ENCODE measurements at places on chromosomes 12 and 14.

DNA sequence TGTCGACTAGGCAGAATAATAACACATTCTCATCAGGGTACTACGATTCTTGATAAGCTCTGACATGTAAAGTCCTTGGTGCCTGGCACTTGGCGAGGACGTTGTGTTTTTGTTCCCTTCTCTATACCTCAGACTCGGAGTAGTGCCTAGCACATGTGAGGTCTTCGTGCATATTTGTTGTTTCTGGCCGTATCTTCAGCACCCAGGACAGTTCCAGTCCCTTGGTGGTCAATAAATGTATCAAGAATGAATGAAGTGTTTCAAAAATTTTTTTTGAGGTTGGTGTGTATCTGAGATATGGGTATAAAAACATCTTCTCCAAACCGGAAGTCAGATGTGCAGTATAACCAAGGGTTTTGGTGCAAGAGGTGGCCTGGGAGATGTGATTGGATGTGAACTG lies 198.2 kb downstream of the AACS start:
- DNase-seq: no peak

GRCh38 chr14:85620947-85621346 lies 91.0 kb downstream of the FLRT2 start:
- peak; percentile 59 for DNase-seq

DNA sequence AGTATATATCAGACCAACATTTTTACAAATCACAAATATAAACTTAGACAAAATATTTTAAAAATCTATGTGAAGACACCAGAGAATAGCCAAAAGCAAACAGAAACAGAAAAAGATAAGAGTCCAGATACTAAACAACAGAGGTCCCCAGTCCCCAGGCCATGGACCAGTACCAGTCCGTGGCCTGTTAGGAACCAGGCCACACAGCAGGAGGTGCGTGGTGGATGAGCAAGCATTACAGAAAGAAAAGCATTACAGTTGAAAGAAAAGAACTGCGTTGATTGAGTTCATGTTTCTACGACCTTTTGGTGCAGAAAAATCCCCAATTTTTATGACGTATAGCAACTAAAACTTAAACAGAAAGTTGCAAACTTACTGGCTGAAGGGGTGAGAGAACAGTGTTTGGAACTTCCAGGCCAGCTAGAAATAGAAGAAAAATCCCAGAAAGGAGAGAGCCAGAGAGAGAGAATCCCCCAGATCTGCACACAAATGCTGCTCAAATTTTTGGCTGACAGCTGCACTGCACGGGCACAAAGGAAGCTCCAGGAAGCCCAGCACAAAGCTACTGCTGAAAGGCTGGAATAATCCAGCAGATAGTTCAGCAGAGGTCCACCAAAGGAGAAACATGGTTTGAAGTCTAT lies 159.6 kb upstream of the C14orf180 start:
- no peak for DNase-seq

DNA sequence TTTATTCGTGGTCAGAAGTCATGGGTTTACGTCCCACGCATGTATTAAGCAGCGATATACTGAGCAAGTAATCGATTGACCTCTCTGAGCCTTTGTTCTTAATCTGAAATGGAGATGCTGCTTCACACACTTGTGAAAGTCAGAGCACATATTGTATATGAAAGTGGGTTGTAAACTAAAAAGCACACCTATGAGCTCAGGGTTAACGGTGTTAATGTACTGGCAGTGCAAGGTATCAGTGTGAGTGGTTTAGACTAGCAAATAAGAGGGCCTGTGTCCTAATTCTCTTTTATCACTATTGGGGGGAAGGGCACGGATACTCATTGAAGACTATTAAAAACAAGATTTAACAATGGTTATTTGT lies 676 bp downstream of the MRPL42 start:
- peak; percentile 68 for DNase-seq

- peak; percentile 52 for DNase-seq
These were observed 16.2 kb downstream of the TWF1 start for GRCh38 chr12:43789941-43790340.

DNA sequence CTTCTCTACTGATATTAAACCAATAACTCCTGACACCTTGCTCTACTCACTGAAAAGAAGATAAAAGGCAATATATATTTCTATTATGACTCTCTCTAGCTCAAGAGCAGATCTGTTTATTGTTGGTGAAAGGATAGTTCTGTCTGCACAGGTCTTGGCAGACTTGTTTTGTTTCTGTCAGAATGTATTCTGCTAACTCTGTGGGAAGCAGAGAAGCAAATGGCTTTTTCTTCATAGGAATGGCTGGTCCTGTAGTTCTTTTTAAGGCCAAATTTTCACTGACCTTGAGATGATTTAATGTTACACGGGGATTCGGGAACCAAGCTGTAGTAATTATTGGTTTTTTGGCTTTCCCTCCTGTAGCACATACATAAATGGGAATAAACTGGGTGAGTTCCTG lies 512.1 kb downstream of the DIO2 start:
- no peak for DNase-seq

DNA sequence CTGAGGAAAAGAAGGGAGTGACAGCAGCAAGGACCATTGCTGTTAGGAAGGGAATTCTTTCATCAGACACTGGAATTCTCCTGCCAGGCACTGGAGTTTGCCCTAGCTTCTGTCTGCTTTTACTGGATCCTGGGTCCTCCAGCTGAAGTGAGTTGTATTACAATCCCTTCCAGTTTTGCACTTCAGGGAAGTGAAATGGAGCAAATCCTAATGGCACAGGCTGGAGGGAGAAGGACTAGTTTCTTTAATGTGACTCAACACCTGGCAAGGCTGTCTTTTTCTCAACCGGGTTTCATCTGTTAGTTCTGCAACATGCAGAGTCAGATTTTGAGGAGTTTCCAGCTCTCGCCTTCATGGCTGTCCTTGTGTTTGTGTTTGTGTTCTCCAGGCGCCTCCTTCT lies 45.8 kb downstream of the ETV6 start:
- no peak for DNase-seq

GRCh38 chr14:46626876-46627275 lies 24.7 kb downstream of the RPL10L start:
- no peak for DNase-seq

DNA sequence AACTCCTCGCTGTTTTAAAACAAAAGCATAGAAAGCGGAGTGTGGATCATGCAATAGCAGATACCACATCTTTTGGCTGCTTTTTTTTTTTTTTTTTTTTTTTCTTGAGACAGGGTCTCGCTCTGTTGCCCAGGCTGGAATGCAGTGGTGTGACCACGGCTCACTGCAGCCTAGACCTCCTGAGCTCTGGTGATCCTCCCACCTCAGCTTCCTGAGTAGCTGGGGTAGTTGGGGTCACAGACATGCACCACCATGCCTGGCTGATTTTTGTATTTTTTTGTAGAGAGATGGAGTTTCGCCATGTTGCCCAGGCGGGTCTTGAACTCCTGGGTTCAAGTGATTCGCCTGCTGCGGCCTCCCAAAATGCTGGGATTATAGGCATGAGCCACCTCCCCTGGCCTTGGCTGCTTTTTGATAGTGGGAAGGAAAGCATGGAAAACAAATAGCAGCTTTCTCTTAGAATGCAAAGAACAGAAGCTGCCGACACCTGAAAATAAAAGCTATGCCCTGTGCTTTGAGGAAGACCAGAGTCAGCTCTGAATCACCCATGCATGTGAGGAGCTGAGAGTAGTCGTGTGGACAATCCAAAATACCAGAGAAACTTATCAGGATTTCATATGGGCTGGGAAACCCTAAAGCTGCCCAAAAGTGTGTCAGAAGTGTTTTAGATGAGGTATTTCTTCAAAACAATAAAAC lies 3.6 kb upstream of the ELK3 start:
- no peak for DNase-seq

DNA sequence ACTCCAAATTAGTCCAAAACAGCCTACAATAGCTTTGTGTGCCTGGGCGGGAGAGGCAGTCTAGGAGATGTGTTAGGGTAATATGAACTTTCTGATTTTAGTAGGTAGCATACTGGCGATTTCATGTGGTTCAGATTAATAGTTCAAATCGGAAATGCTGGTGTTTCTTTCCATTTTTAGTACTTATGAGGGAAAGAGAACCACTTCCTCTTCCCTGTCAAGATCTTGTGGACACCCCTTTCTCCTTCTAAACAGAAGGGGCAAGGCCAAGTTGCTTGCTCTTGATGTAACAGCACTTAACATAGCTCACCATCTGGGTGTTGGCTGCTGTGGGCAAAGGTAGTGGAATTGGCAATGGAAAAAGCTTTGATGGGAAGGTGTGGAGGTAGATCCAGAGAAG lies 32.2 kb upstream of the IGF1 start:
- DNase-seq: peak; percentile 14

- no peak for DNase-seq
These were observed 847.2 kb downstream of the VRK1 start for GRCh38 chr14:97644365-97644764.

DNA sequence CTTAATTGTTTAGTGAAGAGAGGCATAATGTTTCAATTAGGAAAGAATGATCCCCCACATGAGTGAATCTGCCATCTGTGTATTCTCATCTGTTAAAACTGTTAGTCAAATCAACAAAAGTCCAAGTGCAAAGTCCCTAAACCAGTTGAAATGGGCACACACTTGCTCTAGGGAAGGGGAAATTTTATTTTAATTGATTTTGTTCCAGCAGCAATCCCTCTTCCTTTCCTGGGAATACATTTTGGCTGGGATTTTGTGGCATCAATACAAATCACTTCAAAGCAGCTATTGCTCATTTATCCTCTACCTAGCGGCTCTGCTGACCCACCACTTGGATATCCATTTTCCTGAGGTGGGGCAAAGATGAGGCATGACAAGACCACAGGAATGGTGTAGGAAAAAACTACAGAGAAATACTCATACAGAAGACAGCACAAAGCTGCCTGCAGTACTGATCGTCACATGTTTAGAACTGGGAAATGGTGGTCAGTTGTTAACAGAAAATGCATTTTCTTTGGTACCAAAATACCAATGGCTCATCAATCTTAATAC lies 9.8 kb upstream of the SSTR1 start:
- DNase-seq: no peak

DNA sequence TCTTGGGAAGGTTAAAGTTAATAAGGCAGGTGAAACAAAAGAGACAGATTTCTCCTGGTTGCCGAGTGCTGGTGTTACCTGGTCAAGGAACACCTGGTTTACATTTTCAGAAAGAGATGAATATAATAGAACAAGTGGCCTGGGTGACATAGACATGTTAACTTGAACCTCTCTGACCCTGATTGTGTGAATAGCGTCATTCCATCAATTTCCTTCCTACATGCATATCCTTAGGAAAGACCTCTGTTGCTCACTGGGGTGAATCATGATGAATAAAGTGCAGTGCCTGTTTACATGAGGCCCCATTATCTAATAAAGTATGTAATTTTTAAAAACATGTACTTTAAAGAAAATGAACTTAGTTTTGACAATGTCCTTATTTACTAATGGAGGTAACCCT lies 1822.9 kb upstream of the FLRT2 start:
- no peak for DNase-seq

DNA sequence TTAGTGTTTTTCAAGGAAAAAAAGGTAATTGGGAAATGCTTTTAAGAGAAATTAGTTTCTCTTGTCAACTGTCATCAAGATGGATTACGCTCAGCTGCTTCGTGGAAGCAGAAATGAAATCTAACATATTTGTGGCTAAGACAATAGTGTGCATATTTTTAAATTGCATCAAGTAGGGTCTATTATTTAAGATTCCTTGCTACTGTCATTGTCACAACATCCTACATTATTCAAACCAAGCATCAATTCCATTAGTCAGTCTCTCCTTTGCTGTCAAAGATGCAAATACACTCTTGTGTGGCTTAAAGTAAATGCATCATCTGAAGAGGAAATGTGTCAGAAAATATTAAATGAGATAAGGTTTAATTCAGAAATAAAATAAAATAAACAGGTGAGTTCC lies 1277.6 kb upstream of the SEL1L start:
- DNase-seq: no peak
